CD4-positive, alpha-beta T cell treated with Interleukin-2 at 100 ng/mL for 4 hours (primary cell): ENCODE measurements at places on chromosomes 13 and 19.

DNA sequence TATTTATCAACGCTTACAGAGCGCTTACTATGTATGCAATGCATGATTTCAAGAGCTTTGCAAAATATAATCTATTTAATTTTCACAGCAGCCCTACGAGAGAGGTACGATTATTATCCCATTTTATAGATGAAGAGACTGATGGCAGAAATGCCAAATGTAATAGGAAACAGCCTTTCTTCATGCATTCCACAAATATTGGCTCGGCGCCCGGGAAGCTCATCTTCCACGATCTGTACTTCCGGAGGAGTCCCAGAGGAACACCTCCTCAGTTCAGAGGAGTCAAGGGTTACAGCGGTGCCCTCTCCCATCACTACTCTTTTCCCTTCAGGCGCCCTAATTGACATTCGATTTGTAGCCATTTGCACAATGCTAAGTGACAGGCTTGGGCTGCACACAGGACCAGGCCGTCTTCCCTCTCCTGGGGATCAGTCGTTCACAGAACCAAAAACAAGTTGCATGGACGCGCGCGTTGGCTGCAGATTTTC is 1.1 kb upstream of the ARHGAP35 start:
- no peak for DNase-seq

DNA sequence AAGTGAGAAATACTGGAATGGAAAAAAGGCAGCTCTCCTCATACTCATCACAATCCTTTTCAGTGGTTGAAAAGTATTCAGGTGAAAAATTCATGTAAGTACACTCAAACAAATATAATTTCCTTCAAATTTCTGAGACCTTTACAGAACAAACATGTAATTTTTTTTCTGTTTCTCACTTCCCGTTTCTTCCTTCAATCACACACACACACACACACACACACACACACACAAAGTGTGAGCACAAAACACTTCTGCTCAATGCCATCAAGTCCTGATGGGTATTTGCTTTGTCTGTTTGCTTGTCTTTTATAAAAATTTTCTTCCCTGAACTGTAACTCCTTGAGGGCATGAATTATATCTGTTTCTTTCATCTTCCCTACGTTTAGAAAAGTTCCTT is 110.6 kb downstream of the LIG4 start:
- no peak for DNase-seq

GRCh38 chr13:73111331-73111730 is 52.5 kb downstream of the KLF5 start:
- no peak for DNase-seq

DNA sequence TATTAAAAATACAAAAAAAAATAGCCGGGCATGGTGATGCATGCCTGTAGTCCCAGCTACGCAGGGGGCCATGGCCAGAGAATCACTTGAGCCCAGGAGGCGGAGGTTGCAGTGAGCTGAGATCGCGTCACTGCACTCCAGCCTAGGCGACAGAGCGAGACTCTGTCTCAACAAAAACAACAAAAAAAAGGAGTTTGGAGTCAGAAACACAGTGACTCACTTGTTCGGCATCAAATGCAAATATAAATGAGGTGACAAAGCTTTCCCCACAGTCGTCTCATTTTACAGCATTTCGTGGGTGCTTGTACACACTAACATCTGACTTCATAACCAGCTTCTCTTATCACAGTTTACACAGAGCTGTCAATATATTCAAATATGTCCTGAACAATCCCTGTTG is 11.0 kb downstream of the ZNF665 start:
- DNase-seq, result no peak

- no peak for DNase-seq
Observed at GRCh38 chr19:29519931-29520330, 5.9 kb upstream of the VSTM2B start.

GRCh38 chr13:44652962-44653660 is 77.0 kb upstream of the TSC22D1 start:
- no peak for DNase-seq

DNA sequence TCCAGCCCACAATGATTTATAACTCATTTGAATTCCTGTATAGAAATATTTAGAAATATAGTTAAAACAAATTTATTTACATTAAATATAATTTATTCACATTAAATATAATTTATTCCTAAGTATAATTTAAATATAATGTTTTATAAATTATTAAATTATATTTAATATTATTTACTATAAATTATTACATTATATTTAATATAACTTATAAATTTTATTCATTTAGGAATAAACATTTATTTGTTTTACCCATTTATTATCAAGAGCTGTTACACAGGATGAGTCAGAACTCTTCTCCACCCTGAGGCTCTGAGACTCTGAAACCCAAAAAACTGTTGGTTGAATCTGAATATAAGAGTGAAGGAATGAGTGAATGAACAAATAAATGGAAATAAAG is 170.9 kb upstream of the OBI1 start:
- no peak for DNase-seq

GRCh38 chr19:56350416-56351045 is 35.9 kb upstream of the ZSCAN5A start:
- DNase-seq, result peak; percentile 67

DNA sequence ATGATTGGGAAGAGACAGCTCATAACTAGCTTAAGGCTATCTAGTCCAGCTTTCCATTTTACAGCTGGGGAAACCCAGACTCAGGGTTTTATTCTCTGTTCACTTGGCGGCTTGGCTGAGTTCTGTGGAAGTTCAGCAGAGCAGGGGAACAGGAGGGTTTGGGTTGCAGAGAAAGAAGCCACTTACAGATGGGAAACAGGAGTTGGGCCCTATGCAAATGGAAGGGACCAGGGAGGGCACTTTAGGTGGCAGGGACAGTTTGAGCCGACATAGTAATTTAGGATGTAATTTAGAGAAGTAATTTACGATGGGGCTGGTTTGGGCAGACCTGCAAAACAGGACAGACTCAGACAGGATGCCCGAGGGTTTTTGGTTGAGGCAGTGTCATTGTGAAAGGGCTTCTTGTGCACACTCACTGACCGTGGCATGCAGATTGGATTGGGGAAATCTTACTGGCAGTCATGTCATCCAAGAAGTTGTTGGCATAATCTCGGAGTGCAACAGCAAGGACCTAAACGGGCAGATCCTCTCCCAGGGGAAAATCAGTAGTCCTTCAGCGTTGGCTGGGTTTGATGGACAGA is 47.3 kb upstream of the GPR183 start:
- peak; percentile 28 for DNase-seq

DNA sequence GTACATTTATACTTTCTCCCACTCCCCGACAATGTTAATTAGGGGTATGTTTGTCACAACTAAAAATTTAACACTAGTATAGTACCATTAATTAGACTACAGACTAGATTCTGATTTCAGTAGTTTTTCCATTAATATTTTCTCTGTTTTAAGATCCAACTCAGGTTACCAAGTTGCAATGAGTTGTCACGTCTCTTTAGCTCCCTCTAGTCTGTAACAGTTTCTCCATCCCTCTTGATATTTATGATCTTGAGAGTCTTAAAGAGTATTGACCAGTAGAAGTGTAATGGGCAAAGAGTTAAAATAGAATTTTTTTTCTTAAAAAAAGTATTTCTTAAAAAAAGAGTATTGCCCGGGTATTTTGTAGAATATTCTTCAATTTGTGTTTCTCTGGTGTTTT is 598.1 kb downstream of the TBC1D4 start:
- DNase-seq, result no peak

GRCh38 chr13:51934461-51935087 is 72.8 kb downstream of the CCDC70 start:
- no peak for DNase-seq

DNA sequence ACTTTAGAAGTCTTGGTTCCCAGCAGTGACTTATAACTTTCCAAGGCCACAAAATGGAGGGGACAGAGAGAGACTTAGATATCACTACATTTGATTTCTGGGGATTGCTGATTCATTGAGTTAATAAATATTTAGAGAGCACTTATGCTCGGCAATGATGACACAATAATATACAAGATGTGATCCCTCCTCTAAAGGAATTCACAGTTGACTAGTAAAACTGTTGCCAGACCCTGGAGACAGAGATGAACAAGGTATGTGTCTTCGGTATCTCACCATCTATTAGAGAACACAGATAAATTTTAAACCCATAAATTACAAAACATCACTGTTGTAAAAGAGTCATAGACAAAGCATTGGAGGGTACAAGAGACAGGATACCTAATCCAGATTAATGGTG is 437.5 kb downstream of the FOXO1 start:
- no peak for DNase-seq

- no peak for DNase-seq
Observed at GRCh38 chr13:86085890-86086289, 286.7 kb upstream of the SLITRK6 start.

- DNase-seq, result peak; percentile 45
Observed at GRCh38 chr19:18009412-18010066, 1.6 kb downstream of the ARRDC2 start.

DNA sequence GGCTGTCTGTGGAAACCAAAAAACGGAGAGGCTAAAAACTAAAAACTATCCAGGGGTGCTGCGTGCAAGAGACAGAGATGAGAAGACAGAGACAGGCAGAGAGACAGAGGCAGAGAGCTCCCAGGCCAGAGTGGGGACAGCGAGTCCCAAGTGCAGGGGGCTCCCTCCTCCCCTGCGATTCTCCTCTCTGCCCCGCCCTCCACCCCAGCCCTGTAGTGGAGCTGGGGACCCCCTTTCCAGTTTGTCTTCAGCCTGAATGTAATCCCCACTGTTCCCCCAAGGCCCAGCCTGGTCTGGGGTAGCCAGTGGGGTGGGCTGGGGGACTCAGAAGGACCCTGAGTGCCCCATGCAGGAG is 2.0 kb downstream of the NFIC start:
- no peak for DNase-seq

GRCh38 chr19:19366434-19367396 is 38.8 kb upstream of the GATAD2A start:
- peak; percentile 76 for DNase-seq

DNA sequence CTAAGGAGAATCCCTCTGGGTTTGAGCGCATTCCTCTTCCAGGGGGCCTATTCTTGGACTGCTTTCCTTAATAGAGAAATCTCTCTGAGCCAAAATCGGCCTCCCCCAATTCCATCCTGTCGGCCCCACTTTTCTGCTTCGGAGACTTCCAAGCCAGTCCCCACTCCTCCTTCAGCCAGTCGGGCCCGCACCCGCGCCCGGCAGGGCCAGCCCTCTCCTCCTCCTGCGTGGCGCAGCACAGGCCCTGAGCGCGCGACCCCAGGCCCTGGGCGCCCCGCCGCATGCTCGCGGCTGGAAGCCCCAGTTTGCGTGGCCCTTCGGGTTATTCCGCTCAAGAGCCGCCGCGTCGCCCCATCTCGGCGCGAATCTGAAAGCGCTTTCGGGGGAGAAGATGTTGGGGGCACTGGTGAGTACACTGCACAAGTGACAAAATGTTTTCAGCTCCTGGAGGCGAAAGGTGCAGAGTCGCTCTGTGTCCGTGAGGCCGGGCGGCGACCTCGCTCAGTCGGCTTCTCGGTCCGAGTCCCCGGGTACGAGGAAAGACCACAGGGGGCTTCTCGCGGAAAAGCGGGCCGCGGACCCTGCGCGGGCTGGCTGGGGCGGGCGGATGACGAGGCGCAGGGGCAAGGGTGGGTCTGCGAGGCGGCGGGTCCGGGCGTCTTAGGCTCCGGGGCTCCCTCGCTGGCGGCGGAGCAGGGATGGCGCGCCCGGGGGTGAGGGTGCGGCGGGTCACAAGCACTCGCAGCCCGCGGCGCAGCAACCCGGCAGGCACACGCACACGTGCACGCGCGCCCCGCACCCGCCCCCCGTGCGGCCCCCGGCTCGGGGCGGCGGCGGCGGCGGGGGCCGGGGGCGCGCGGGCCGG is at the start of gene IL17D:
IL17D (plus strand) TSS at position 785 of the 865 bp plus-strand sequence. CDS start 303 bp downstream, outside the sequence.
- DNase-seq, result peak; percentile 24

- peak; percentile 72 for DNase-seq
Observed at GRCh38 chr19:10808937-10809649, 26.9 kb downstream of the TMED1 start.

GRCh38 chr13:43139211-43139610 is 115.8 kb downstream of the DNAJC15 start:
- no peak for DNase-seq

- no peak for DNase-seq
Observed at GRCh38 chr19:8611391-8611876, 919 bp upstream of the ADAMTS10 start.

DNA sequence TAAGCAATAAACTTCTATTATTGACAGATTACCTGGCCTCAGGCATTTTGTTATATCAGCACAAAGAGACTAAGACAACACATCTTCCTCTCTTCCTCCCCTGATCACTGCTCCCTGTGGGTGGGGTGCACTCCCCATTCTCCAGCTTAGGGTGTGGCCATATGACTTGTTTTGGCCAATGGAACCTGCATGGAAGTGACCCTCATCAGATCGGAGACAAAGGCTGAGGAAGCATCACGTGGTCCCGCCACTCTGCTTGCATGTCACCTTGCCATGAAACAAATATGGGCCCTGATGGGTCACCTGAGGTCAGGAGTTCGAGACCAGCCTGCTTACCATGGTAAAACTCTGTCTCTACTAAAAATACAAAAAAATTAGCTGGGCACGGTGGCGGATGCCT is 13.7 kb upstream of the CCL25 start:
- no peak for DNase-seq
